ENCODE measurements at places on chromosomes 7 and 10. TPM values are rescaled to one million over a fixed set of nuclear protein-coding genes. Genes with fewer than 3 reads are reported as not detected.

Gene ANXA8L1
- not detected for total RNA-seq

Gene ARL3
- 3.6 TPM for total RNA-seq

Gene OLAH
- 0.33 TPM for total RNA-seq

Gene SFRP4
- not detected for total RNA-seq

Gene HTR5A
- total RNA-seq: not detected

Gene PNLIPRP2
- not detected for total RNA-seq

Gene GPR15LG
- not detected for total RNA-seq

Gene ECHS1
- 95.4 TPM for total RNA-seq

Gene LIPK
- not detected for total RNA-seq

Gene PDLIM1
- total RNA-seq: 62.5 TPM

Gene HIF1AN
- 10.4 TPM for total RNA-seq

Gene NAT16
- total RNA-seq: not detected

Gene TMEM273
- total RNA-seq: 49.9 TPM

Gene GRM3
- total RNA-seq: not detected

Gene MBLAC1
- 2.4 TPM for total RNA-seq

Gene HOXA3
- total RNA-seq: 2.4 TPM

Gene COPS6
- 59.1 TPM for total RNA-seq

Gene MARVELD1
- total RNA-seq: 24.4 TPM
